ENCODE measurements at places on chromosomes 11 and 22.

- DNase-seq: no peak
Measured at GRCh38 chr22:47778160-47778658, 1015.8 kb downstream of the TBC1D22A start.

DNA sequence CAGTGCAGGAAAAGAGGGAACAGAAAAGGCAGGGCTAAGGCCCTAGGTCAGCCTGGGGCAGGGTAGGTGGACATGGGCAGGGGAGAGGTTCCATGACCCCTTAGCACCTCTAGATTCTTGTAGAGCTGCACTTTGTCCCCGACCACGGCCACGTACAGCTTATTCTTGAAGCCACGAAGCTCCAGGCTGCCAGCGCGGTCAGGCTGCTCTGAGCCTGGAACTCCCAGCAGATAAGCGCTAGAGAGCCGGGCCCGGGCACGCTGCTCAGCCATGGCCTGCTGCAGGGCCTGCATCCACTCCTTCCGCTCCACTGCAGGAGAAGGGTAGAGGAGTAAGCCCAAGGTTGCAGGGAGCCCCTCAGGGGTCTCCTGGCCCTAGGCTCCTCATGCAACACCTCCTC lies 36.1 kb upstream of the PDE2A start:
- DNase-seq: no peak

- DNase-seq: no peak
Measured at GRCh38 chr11:3092603-3093141, 35.4 kb upstream of the CARS1 start.

DNA sequence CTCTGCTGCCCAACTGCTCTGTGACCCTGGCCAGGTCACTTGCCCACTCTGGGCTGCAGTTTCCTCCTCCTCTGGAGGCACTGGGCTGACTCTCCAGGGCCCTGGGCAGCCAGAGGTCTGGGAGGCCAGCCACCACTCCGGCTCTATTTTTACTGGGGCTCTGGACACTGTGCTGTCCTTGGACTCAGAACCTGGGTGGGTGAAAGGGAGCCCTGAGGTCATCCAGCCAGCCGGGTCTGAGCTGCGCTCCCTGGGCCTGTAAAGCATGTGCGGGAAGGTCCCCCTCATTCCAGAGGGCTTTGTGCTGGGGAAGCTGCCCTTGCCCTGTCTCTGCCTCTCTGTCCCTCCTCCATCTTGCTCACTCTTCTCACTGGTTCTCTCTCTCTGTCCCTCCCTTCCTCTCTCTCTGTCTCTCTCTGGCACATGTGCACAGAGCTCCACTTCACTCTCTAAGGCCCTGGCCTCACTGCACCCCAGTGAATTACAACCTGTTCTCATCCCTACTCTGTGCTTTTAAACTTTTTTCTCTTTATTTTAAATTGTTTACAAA lies 24.6 kb downstream of the MB start:
- DNase-seq: no peak

DNA sequence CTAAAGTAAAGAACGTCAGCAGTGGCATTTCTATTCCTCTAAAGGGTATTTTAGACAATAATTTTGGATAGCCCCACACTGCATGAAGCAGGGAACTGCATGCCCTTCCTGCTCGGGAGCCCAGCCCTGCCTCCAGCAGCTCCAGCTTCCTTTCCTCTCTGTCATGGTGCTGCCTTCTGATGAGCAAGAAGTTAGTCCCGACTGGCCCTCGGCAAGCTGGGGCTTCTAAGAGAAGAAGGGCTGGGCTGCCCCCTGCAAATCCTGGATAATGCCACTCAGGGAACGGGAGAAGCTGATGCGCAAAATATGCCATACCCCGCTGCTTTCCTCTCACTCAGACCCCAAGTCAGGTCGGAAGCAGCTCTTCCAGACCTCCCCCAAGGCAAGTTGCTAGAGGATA lies 296.4 kb downstream of the ETS1 start:
- no peak for DNase-seq

DNA sequence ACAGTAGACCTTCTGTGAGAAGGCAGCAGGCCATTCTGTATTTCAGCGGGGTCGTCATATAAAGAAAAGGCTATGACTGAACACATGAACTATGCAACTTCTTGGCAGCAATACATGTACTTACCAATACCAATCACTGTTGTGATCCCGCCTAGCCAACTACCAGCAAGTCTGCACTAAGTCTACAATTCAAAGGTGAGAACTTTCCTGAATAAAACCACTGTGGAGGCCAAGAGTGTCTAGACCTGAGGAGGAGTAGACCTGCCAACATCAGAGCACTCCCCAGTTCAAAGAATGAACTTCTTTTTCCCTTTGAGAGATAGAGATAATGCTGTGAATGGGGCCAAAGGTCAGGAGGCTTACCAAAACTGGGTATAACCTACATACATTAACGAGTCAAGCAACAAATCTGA lies 108.2 kb downstream of the SIK3 start:
- DNase-seq: no peak

- no peak for DNase-seq
Measured at GRCh38 chr22:20968281-20968977, 1.4 kb downstream of the AIFM3 start.

DNA sequence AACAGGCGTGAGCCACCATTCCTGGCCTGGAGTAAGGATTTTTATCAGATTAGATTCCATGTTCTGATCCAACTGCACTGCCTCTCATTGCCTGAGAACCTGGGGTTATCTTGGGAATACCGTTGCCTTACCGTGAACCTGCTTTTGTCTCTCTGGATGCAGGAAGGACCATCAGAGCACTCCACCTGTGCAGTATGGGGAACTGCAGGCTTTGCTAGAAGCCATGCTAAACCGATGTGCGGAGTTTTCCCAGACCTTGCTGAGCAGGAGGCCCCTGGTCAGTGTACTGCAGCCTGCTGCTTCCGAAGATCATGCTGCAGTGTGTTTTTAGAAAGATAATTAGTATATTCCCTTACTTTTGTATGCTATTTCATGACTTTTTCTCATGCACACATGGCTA lies 43.6 kb downstream of the MEI1 start:
- DNase-seq: no peak

DNA sequence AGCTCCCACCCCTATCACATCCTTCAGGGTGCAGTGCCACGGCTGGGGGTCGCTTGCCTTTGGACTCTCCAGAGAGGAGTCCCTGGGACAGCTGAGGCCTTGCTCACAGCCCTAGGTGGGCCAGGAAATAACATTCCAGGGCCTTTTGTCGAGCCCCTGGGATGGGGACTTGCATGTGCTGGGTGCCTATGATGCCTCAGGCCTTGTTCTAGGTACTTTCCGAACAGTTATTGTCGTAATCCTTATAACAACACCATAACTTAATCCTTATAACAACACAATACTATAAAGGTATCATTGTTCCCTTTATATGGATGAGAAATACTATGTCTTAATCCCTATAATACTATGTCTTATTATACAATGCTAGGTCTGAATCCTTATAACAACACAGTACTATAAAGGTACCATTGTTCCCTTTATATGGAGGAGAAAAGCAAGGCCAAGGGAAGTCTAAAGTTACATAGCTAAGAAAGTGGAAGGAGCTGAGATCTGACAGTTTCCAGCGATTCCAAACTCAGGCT lies 236.5 kb downstream of the ST3GAL4 start:
- DNase-seq: no peak

- DNase-seq: no peak
Measured at GRCh38 chr11:68044145-68044813, 5.5 kb downstream of the TCIRG1 start.

DNA sequence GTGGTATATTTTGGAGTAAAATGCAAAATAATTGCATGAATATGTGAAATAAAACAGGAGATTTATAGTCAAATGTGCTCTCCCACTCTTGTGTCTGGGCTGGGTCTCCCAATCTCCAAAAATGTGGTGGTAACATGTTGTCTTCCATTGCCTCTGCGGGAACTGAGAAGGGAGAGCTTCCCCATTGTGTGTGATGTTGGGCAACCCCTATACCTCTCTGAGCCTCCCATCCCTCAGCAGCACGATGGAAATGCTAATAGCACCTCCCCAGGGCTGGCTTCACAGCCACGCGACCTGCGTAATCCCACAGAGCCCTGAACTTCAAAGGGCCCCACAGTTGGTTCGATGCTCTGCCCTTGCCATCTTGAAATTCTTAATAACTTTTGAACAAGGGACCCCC lies 72.0 kb downstream of the TP53I11 start:
- no peak for DNase-seq

DNA sequence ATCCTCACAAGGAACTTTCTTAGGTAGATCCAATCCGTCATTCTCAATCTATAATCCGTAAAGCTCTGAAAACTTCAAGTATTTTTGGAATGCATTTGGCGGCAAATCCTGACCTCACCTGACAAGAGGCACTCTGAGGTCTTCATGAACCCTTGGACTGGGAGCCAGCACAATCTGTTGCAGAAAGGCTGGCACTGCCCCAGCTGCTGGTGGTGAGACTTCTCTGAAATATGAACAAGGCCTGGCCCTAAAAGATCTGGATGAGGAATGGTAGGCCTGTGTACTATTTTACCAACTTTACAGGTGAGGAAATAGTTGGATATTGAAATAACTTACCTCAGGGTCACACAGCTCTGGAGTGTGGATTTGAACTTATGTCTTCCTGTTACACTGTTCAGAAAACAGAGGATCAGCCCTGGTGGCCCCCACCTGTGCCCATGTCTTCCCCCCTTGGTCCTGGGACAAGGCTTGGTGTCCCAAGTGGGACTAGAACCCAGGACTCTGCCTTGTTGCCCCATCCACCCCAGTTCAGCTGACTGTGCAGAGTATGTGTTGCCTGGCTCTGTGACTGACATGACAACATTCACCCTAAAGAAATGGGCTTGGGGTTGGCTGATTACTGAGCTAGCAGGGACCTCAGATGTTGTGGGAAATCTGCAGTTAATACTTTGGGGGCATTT lies 471.4 kb downstream of the MN1 start:
- no peak for DNase-seq

DNA sequence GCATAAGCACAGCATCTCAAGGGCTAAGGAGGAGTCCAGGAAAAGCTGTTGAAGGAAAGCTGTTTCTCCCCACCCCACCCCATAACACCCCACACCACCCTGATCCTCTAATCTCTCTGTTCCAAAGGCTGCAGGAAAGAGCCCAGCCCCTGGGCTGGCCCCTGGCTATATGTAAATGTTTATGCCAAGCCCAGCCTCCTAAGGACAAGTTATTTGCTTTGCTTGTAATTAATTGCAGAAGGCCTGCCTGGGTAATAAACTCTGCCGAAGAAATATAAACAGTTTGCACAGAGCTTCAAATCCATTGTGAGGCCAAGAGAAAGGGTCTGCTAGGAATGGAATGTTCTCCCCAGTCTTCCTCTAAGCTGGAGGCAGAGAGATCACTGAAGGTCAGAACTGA lies 21.2 kb downstream of the ARRB1 start:
- DNase-seq: no peak

- peak; percentile 74 for DNase-seq
Measured at GRCh38 chr11:129750343-129751292, 65.0 kb upstream of the TMEM45B start.

DNA sequence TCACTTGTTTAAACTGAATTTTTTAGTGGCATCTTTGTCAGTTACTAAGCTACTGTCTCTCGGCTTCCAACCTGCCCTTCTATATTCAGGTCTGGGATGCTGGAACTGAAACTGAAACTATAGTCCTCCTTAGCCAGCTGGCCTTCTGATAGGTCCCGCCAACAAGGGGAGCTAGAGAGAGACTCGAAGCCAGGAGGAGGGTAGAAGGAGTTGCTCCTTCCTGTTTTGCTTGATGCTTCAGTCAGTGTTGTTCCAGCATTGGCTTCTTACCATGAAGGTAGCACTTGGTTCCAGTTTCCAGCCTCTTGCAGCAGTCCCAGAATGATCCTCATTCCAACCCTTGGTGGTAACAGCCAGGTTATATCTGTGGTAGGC lies 32.9 kb upstream of the HORMAD2 start:
- DNase-seq: peak; percentile 67

DNA sequence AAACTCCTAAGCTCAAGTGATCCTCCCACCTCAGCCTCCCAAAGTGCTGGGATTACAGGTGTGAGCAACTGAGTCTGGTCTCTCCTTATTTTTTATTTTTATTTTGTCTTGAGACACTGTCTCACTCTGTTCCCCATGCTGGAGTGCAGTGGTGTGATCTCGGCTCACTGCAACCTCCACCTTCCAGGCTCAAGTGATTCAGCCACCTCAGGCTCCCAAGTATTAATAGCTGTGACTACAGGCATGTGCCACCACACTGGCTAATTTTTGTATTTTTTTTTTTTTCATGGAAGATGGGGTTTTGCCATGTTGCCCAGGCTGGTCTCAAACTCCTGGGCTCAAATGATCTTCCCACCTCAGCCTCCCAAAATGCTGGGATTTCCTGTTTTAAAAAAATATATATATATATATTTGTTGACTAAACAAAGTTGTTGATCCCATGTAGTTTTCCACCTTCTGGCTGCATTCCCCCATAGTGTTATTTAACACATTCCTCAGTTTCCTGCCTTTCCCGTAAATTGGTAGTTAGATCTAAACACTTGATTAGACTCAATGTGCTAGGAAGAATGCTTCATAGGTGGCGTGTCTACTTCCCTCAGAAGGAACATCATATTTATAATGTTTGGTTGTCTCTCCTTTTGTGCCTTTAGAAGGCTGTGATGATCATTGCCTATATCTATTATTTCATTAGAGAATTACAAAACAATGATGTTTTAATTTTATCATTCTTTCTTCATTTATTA lies 38.8 kb downstream of the LRRC32 start:
- no peak for DNase-seq
